ENCODE measurements at places on chromosomes 1 and 21.

GRCh38 chr1:151237678-151238466 is 16.7 kb upstream of the PSMD4 start:
- no peak for DNase-seq

DNA sequence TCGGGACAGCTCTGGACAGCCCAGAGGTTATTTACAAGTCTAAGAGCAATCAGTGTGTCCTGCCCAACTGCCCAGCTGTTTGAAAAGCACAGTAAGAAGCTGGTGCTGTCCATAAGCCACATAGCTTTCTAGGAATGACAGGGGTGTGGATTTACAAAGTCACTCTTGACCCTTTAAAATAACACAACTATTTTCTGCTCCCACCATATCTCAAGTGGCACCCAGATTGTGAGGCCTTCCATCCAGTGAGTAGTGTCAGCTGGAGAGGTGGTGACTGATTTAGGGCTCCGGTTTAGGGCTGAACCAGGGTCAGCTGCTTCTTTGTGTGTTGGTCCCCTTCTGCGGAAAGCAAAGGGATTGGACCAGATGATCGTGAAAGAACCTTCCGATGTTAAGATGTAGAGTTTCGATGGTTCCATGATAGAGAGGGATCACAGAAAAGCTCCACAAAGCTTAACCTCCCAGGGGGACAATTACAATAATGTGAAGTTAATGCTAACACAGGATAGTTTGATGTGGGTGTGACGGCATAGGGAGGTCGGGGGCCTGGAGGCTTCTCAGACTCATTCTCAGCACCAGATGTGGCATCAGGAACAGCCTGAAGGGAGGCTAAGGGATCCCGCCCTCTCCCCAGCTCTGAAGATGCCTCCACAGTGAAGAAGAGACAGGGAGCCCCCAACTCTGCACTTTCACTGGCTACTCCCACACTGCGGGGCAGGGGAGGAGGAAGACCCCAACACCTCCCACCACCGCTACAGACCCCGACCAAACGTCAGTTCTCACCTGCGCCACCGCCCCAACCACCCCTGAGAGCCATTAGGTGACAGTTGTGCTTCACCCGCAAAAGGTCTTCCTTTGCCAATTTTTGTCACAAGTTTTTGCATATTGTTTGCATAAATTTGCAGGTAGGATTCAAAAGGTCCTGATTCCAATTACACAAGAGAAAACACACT is 40.6 kb downstream of the LRRC3 start:
- DNase-seq = no peak

DNA sequence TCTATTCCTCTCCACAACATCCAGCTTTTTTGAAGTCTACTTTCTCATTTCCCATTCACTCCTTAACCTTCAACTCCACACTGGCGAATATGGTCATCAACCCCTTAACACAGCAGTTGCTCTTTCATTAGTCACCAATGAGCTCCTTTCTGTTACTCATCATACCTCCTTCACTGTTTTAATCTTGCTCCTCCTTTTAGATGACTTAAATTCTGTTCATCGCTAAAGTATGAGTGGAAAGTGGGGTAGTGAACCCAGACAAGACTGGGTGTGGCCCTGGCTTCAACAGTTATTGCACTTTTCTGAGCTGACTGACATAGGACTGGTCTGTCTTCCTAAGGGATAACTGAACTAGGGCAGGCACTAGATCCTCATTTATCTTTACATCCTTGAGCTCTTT is 51.3 kb downstream of the AKT3 start:
- DNase-seq = no peak

GRCh38 chr1:40708750-40709099 is 17.2 kb downstream of the NFYC start:
- peak; percentile 92 for DNase-seq

DNA sequence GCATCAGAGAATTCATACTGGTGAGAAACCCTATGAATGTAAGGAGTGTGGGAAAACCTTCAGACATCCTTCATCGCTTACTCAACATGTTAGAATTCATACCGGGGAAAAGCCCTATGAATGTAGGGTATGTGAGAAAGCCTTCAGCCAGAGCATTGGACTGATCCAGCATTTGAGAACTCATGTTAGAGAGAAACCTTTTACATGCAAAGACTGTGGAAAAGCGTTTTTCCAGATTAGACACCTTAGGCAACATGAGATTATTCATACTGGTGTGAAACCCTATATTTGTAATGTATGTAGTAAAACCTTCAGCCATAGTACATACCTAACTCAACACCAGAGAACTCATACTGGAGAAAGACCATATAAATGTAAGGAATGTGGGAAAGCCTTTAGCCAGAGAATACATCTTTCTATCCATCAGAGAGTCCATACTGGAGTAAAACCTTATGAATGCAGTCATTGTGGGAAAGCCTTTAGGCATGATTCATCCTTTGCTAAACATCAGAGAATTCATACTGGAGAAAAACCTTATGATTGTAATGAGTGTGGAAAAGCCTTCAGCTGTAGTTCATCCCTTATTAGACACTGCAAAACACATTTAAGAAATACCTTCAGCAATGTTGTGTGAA is 12.8 kb downstream of the ZFP69B start:
- DNase-seq = no peak

GRCh38 chr21:25462517-25462971 is 144.7 kb downstream of the MRPL39 start:
- DNase-seq = no peak

GRCh38 chr1:172404121-172404520 is 16.4 kb upstream of the C1orf105 start:
- no peak for DNase-seq

GRCh38 chr1:32889731-32890278 is 3.5 kb downstream of the HPCA start:
- DNase-seq = no peak

GRCh38 chr1:151039521-151039920 is 3.1 kb downstream of the BNIPL start:
- no peak for DNase-seq

DNA sequence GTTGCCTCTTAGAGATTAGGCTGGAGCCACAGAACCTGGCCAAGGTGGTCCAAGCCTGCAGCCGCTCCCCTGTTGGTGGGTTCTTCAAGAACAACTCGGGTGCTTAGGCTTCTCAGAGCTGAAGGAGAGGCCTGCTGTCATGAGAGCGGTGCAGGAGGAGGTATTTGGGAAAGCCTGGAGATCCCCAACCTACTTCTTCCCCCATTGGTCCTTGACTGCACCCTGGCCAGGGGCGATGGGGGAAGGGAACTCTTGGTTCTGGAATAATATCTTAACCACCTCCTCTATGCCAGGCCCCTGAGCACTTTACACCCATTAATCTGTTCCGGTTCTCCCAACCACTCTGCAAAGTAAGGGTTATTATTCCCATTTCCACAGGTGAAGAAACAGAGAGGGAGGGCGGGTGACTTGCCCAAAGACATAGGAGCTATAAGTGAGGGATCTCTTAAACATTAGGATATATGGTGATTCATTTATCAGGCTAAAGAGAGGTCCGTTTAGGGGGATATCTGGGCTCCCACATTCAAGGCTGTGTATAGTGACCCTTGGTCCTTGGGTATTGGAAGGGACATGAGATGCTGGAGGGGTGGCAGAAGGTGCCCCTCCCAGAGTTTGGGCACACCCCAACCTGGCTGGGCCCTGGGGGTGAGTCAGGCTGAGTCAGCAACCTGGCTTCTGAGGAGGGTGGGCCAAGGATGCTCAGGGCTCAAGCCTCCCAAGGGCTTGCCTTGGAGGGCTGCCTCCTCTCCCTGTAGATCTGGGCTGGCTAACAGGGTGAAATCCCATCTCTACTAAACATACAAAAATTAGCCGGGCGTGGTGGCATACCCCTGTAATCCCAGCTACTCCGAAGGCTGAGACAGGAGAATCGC is 5.2 kb downstream of the TRNP1 start:
- no peak for DNase-seq

GRCh38 chr1:31726715-31727114 is 22.9 kb upstream of the COL16A1 start:
- no peak for DNase-seq

GRCh38 chr1:16375521-16376340 is 8.7 kb downstream of the SZRD1 start:
- DNase-seq = no peak

DNA sequence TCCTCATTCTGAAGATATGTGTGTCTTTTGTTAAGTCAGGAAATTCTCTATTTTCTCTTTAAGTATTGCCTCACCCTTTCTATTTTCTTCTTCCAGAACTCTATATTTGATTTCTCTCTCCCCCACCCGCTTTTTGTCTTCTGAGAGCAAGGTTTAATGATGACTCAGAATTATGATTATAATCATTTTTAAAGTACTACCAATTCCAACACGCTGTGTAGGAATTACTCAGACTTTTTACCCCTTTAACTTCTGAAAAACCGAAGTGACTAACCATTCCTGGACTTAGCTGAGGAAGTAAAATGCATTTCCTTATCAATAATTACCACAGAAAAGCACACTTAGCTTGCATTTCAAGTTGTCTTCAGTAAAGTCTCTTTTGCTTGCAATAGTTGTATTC is 20.8 kb upstream of the SCYL3 start:
- no peak for DNase-seq

DNA sequence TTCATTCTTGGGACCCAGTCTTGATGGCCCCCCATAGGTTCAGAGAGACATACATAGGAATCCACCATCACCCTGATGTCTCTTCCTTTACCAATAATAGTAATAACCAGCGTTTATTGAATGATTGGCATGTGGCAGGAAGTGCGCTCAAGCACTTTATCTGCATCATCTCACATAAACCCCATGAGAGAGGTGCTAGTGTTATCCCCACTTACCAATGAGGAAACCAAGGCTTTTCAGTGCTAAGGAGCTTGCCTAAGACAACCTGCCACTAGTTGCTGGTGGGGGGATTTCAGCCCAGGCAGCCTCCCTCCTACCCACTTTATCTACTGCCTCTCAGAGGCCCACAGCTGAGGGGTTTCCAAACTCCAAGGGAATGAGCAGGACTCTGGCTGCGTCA is 7.7 kb downstream of the LGR6 start:
- no peak for DNase-seq

GRCh38 chr1:29556657-29557056 is 320.3 kb downstream of the PTPRU start:
- no peak for DNase-seq

GRCh38 chr1:161206411-161207140 is 4.4 kb downstream of the NDUFS2 start:
- DNase-seq = no peak

DNA sequence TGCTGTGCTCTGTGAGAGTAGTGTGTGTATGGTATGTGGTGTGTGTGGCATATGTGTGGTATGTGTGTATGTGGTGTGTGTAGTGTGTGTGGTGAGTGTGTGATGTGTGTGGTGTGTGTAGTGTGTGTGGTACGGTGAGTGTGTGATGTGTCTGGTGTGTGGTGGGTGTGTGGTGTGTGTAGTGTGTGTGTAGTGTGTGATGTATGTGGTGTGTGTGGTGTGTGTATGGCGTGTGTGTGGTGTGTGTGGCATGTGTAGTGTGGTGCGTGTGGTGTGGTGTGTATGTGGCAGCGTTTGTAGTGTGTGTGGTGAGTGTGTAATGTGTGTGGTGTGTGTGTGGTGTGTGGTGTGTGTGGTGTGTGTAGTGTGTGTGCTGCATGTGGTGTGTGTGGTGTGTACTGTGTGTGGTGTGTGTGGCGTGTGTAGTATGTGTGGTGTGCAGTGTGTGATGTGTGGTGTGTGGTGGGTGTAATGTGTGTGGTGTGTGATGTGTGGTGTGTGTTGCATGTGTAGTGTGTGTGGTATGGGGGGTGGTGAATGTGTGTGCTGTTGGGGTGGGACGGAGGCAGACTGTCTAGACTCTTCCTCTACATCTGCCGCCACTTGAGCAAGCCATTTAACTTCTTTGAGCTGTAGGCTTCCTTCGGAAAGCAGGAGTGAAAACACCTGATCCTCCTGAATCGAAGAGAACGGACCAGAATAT is 33.5 kb downstream of the GPA33 start:
- peak; percentile 39 for DNase-seq

GRCh38 chr1:96360036-96360795 is 361.4 kb upstream of the PTBP2 start:
- no peak for DNase-seq

DNA sequence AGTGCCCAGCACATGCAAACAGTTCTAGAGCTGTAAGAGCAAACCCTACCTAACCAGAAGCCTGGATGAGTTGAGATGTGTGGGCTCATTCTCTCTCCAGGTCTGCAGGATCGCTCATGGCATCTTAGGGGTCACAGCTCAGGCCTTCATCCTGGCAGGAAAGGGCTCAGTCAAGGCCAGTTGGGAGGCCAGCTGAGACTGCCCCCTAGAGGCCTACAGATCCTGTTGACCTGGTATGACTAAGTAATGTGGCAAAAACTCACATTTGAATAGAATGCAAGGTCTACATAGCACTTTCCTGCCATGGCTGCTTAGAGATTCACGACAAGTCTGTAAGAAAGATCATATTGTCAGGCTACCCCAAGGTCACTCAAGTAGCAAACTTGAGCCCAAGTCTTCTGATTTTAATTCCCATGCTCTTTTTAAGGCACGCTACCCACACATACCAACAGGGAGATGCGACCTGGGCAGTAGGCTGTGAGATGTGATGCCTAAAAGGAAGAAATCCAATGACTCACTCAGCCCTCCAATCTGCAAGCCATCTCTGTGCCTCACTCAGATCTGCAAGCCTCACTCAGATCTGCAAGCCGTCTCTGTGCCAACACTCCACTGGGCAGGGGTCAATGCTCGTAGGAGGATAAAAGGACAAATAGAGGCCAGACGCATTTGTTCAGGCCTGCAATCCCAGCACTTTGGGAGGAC is 5.1 kb upstream of the CAPN8 start:
- no peak for DNase-seq

GRCh38 chr1:11507309-11507708 is 28.4 kb downstream of the DISP3 start:
- no peak for DNase-seq

- DNase-seq = no peak
Observed at GRCh38 chr1:35443768-35444518, 113.3 kb downstream of the KIAA0319L start.

- DNase-seq = no peak
Observed at GRCh38 chr1:147522775-147523174, 18.5 kb upstream of the BCL9 start.

- no peak for DNase-seq
Observed at GRCh38 chr1:156708218-156708661, 2.9 kb upstream of the CRABP2 start.

GRCh38 chr1:48597663-48598062 is 125.7 kb upstream of the SPATA6 start:
- no peak for DNase-seq

GRCh38 chr1:160807738-160808137 is 11.8 kb downstream of the LY9 start:
- no peak for DNase-seq

DNA sequence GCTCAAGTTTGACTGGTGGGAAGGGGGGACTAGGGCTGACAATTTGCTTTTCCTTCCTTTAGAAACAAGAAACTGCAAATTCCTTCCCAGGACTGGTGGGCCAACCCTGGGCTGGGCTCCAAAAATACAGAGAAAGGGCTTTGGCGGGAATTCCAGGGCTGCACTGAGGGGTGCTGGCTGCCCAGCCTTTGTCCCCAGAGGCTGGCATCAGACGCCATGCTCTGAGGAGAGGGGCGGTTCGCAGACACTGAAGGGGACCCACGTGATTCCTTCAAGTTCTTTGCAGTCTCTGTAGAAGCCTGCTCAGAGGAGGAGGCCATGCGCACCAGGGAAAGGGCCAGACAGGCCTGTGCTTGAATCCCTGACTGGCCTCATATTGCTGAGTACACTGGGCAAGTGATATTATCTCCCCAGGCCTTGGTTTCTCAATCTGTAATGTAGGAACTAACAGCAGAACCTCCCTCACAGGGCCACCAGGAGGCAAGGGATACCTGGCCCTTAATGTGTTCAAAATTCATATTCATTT is 119.5 kb downstream of the EPHB2 start:
- DNase-seq = no peak

GRCh38 chr1:52927212-52928014 is at the start of gene SCP2:
Gene SCP2 (plus strand): TSS chr1:52927276. CDS start chr1:52927397, 121 bp downstream.
- peak; percentile 42 for DNase-seq

GRCh38 chr1:159869607-159870006 is 7.2 kb upstream of the VSIG8 start:
- no peak for DNase-seq
